ENCODE measurements at places on chromosomes 1 and 21.

GRCh38 chr1:111505641-111506119, 2.2 kb upstream of the ADORA3 start:
- DNase-seq, result no peak

DNA sequence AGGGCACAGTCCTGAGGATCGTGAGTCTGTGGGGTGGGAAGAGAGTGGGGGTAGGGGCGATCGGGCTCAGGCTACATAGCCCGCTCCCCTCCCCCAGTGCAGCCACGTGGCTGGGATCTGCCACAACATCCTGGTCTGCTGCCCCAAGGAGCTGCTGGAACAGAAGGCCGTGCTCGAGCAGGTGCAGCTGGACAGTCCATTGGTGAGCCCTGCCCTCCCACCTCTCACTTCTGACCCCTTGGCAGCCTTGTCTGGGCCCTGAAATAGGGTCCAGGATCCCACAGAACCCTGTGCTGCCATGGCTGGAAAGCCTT, 5.0 kb downstream of the CNKSR1 start:
- no peak for DNase-seq

GRCh38 chr1:226779561-226779960, 40.5 kb upstream of the ITPKB start:
- no peak for DNase-seq

- DNase-seq, result no peak
These were observed 1.5 kb downstream of the RPL22 start for GRCh38 chr1:6197746-6198427.

DNA sequence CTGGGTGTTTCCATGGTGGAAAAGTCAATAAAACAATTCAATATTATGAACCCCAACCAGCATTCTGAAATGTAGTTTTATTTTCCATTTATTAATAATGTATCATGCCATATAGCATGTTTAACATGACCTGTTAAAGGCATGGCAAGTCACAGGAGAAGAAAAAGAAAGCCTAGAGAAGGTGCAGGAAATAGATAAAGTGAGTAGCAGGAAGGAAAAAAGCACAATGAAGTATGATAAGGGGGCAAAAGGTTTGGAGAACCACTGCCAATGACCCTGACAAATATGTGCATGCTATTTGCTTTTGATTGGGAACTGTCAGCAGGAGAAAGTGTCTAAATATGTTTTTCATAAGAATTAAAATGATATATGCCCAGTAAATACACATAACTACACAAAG, 85.6 kb downstream of the HMCN1 start:
- DNase-seq, result peak; percentile 79

DNA sequence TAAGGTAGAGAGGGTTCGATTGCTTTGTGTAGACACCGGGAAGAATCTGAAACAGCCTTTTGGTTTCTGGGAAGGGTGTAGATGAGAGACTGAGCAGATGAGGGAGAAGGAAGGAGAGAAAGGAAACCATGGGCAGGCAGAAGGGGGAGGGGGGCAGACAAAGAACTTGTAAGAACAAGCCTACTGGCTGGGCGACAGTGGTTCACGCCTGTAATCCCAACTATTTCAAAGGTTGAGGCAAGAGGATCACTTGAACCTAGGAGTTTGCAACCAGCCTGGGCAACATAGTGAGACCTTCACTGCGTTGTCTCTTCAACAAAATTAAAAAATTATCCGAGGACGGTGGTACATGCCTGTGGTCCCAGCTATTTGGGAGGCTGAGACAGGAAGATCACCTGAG, 106.2 kb downstream of the TM2D1 start:
- DNase-seq, result no peak

DNA sequence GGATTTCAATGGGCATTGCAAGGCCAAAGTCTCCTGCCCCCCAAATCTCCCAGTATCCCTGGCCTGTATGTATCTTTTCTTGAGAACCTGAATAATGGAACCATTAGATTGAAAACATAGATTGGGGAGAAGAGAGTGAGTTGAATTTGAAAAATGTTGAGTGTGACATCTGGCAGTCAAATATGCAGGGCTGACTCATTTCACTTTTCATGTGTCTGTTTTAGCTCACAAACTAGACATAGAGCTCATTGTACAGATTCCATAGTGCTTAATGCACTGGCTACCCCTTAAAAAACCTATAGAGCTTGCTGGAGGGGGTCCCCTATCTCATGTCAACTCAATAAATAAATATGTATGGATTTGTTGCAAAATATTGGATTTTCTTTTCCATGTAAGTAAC, 30.8 kb downstream of the DDR2 start:
- no peak for DNase-seq

GRCh38 chr1:45299296-45299695, 27.4 kb upstream of the HPDL start:
- no peak for DNase-seq

GRCh38 chr1:53681977-53682685, 56.8 kb downstream of the GLIS1 start:
- DNase-seq, result no peak

- no peak for DNase-seq
These were observed at the start of gene CHI3L2 for GRCh38 chr1:111227434-111227833. TSS of gene CHI3L2 (plus strand) at chr1:111227713. CDS start at chr1:111227730, 17 bp downstream.

DNA sequence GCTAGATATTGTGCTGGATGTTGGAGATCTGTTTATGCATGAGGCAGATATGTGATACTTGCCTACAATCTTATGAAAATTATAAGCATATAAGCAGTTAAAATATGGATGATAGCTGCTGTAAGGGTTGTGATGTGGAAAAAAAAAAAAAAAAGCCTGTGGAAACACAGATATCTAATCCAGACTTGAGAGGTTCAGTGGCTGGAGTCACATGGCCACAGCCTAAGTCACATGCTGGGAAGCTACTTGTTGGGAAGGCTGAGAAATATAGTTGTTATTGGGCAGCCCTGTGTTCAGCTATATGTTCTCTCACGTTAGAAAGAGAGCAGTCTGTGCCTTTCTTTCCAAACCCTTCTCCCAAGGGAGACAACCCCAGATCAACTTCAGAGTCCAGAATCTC, 15.1 kb downstream of the RAVER2 start:
- DNase-seq, result no peak

DNA sequence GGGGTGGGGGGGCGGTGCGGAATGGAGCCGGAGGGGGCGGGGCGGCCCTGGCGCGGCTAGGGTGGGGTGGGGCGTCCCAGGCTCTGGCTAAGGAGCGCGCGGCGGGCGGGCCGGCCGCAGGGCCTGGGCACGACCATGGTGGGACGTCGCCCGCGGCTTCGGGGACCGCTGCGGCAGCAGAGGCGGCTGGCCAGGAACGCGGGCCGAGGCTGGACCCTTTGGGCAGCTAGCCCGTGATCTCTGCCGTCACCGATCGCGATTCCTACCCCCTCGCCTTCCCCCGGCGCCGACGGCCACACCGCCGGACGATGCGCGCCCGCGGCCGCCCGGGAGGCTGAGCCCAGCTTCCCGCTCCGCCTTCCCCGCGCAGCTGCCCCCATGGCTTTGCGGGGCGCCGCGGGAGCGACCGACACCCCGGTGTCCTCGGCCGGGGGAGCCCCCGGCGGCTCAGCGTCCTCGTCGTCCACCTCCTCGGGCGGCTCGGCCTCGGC, at the start of gene MAP3K21:
MAP3K21 (plus strand) TSS at position 74 of the 491 bp plus-strand sequence; CDS start at position 379, 305 bp downstream.
- DNase-seq, result no peak

- no peak for DNase-seq
These were observed 3.9 kb downstream of the EPHA8 start for GRCh38 chr1:22567197-22567596.

- no peak for DNase-seq
These were observed 25.0 kb upstream of the COL18A1 start for GRCh38 chr21:45379901-45380330.

- DNase-seq, result no peak
These were observed 21.5 kb downstream of the DESI2 start for GRCh38 chr1:244674446-244674845.

DNA sequence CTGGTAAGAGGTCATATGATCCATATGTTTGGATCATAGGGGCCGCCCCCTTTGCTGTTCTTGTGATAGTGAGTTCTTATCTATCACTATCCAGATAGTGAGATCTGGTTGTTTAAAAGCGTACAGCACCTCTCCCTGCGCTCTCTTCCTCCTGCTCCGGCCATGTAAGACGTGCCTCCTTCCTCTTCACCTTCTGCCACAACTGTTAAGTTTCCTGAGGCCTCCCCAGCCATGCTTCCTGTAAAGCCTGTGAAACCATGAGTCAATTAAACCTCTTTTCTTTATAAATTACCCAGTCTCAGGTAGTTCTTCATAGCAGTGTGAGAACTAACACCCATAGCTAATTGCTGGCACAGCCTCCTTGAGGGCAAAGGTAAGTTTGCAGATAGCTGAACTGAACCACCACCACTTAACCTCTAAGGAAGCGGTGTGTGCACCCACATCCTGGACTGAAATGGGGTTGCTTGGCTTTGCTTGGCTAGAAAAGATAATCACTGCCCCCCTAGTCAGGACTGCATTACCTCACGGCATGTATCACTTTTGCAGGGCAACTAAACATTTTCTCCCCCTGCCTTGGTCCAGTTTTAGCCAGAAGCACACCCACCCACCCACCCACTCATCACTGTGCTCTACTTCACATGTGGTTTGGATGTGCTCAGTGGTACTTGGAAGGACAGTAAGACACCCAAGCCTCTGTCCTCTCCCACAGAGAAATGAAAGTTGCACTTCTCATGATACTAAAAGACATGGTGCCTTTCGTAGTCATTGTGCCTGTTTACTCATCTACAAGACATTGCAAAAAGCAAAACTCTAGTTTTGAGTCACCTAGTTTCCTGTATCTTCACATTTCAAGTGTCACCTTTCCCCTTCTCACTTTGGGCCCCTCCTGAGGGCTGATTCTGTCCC, 23.1 kb upstream of the PTAFR start:
- DNase-seq, result no peak

- DNase-seq, result no peak
These were observed 10.4 kb downstream of the RNF19B start for GRCh38 chr1:32954168-32954567.

DNA sequence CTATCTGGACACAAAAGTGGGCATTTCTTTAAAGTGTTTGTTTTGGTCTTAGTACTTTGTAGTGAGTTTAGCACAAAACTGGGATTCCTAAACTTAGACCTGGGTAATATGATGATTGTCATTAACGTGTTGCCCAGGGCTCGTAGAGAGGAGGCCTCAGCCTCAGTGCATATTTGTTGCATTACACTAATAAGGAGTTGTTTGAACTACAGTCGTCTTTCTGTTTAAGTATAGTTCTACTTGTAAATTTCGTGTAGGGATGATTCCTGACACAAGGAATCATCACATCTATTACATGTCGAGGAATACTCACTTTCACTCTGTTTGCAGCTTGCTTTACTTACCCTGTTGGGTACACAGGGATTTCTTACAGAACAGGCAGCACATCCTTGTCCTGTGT, 85.0 kb downstream of the PRDM2 start:
- DNase-seq, result no peak

- DNase-seq, result no peak
These were observed 624 bp downstream of the KIFAP3 start for GRCh38 chr1:170073893-170074249.

DNA sequence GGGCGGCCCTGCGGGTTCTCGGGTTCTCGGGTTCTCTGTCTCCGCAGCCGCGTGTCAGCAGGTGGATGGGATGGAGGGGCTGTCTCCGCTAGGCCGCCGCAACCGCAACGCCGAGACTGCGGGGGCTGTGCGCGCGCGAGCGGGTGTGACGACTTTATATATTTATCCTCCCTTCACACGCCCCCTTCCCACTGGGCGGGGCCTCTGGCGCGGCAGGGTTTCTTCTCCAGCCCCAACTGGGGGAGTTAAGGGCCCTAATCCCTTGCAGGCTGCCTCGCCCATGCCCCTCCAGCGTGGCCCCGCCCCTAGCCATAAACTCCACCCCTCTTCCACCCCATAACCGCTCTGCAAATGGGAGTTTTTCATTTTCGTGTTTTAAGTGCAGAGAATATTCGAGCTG, 3.4 kb downstream of the IGSF21 start:
- DNase-seq, result no peak

- no peak for DNase-seq
These were observed 7.4 kb upstream of the MEX3A start for GRCh38 chr1:156089704-156090103.

DNA sequence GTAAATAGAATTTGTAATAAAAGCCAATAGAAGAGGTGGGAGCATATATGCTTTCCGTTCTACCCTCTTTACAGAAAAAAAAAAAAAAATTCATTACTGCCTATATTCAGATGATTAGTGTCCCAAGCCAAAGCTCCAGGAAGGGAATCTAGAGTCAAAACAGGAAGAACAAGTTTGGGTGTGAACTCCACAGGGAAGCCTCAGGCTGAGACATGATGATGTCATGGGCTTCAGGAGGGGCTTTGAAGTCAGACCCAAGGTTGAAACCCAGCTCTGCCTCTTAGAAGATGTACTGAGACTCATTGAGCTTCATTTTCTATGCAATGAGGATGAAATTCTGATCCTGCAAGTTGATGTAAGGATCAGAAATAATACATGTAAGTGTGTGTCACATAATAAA, 250.0 kb upstream of the ADGRL2 start:
- no peak for DNase-seq

- no peak for DNase-seq
These were observed 16.2 kb upstream of the PPIE start for GRCh38 chr1:39722495-39722894.

- no peak for DNase-seq
These were observed 6.3 kb downstream of the OR14I1 start for GRCh38 chr1:248696261-248696660.

GRCh38 chr21:31612894-31613785, 46.4 kb upstream of the SOD1 start:
- no peak for DNase-seq

DNA sequence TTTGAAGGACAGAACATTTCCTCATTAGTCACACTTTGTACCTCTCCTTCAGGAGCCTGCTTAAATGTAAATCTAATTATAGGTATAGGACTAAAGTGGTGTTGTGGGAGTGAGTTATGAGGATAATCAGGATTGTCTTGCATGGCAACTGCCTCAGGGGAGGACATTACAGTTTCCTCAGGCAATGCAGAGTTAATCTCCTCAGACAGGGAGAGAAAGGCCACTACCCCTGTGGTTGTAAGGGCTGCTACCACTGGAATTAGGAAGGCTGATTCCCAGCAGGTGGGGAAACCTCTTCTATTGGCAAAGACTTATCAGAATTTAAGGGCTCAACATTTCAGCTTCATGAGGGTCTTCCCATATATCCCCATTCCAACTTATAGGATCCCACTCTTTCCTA, 286.8 kb upstream of the PBX1 start:
- DNase-seq, result no peak
